ENCODE measurements at places on chromosomes 6 and 20.

DNA sequence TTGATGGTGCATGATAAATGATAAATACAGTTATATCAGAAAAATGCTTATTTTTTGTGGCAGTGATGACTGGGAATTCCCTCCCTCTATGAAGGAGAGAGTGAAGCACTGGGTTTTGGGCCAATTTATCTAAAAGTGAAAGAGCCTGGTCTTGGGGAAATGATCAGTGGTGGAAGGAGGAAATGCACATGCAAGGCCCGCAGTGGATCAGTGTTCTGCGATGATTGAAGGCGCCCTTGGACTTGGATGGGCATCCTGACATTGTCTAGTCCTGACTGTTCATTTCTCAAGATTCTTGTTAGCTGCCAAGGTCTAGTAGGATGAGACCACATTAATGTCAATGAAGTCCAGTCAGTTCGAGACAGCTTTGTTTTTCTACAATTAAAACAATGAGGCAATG is 272.0 kb upstream of the SLC35B3 start:
- DNase-seq, result no peak

GRCh38 chr6:137926207-137926731 is 59.2 kb downstream of the TNFAIP3 start:
- DNase-seq, result no peak

GRCh38 chr6:8904754-8905153 is 469.4 kb upstream of the SLC35B3 start:
- DNase-seq, result no peak

DNA sequence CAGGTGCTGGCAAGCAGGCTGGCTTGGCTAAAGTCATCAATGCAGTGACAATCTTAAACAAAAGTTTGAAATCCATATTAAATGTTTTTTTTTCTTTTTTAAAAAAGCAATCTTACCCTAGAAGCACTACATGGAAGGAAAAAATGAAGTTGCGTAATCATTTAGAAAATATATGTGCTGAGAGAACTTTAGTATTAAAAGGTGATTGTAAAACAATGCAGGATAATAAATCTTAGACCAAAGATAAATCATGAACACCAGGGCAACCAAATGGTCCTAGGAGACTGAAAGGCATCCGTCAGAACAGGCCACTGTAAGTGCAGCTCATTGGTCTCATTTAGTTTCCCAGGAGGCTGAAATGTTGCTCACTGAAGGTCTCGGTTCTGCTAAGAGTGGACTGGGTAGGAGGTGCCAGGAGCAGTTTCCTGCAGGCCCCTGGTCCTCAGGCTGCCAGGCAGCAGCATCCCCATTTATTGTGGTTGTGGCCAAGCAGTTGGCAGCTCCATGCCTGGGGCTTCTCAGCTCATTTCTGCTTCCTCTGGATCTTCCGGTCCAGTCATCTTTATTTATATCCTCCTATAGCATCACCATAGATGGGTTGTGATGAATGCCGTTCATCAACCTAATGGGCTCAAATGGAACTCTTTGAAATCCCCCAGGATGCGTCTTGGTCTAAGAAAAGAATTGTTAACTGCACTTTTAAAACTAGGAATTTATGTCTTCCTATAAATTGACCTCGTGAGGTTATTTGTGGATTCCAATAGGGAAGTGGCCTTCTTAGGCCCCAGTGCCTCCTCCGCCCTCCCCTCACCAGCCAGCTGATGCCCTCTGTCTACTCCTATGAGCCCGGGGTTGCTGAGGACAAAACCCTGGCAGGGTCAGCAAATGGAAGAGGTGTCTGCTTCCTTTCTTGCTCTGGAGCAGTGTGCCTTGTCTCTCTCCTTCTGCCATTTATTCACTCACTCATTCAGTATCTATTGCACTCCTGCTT is 269.0 kb downstream of the UST start:
- DNase-seq, result peak; percentile 56

GRCh38 chr6:90493332-90493731 is 93.5 kb downstream of the MAP3K7 start:
- no peak for DNase-seq

GRCh38 chr20:60569116-60569515 is 610.9 kb downstream of the CDH26 start:
- DNase-seq, result no peak

DNA sequence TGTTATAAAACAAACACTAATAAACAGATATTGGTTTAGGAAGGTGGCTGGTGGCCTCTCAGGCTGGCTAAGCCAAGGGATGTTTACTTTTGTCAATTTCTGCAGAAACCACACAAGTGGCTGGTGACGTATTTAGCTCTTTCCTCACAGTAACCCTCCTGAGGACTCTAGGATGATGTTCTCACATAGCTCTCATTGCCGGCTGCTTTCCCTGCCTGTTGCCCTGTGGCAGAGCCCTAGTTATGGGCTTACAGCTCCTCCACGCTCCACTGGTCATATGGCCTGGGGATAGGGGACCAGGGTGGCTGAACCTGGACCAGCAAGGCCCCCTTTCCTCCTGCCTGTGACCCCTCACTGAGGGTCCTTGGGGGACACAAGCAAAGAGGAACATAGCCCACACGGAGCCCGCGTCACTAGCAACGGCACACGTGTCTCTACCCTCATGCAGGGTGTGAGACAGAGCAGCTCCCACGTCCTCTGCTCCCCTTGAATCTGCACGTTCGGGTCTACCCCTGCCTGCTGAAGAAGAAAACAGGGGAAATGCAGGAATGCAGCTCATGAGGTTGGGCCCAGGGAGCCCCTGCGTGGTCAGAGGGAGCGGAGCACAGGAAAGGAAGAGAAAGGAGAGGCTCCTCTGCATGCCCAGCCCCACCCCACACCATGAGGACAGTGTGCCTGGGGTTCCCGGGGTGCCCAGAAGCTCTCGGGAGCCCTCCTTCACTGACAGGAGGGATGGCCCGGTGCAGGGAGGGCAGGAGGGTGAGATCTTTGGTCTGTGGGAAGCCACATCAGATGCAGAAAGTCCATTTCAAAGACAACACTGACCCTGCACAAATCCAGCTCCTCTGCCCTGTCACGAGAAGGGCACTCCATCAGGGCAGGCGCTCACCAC is 13.9 kb downstream of the RAMACL start:
- no peak for DNase-seq

- DNase-seq, result no peak
Observed at GRCh38 chr6:129488313-129488712, 221.7 kb downstream of the ARHGAP18 start.

DNA sequence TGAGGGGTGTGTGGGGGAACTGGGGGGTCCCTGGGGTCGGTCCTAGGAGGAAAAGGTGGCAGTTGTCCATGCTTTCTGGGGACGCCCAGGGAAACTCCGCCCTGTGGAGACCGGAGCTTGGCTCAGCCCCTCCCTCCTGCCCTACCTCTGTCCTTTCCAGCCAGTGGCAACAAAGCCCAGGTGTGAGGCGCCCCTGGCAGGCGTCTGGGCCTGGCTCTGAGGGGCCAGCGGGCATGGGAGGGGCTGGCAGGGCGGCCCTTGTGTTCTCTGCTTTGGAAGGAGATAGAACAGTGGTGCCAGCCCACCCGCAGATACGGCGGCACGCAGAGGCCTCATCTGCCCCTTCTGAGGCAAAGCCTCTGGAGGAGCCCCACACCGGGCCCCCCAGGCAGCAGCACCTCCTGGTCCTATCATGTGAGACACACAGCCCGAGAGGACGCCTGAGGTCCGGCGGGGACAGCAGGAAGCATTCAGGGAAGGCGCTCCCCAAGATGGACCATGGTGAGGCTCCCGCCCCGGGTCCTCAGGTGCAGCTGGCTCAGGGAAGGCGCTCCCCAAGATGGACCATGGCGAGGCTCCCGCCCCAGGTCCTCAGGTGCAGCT is 47.9 kb downstream of the YTHDF1 start:
- DNase-seq, result no peak

GRCh38 chr6:141359953-141360352 is 772.8 kb upstream of the GJE1 start:
- DNase-seq, result no peak

DNA sequence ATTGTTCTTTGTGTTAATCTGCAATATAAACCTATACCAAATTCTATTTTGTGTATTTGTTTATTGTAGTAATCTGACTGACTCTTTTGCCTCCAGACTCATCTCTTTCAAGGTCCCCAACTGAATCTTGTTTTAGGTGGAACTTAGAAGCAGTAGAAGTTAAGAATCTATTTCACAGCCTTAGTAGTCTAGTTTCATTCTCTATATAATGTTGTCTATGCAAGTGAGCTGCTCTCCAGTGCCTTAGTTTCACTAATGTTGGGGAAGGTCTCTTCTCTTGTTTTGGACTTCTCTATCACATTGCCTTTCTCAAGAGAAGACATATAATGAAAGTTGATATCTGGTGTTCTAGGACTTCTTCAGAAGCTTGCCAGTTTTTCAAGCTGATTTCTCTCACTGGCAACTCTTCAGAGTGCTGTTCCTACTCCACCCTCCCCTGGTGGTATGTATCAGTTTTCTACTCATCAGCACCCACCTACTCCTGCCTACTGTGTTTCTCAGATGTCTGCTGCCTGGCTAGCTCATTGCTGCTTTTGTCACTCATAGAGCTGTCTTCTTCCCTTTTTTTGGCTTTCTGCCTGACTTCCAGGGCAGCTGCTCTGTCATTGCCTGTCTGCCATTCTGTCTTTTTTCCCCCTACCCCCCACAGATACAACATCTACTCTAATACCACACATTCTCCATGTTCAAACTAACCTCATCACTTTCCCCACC is 82.1 kb downstream of the PTPRA start:
- DNase-seq, result peak; percentile 11

DNA sequence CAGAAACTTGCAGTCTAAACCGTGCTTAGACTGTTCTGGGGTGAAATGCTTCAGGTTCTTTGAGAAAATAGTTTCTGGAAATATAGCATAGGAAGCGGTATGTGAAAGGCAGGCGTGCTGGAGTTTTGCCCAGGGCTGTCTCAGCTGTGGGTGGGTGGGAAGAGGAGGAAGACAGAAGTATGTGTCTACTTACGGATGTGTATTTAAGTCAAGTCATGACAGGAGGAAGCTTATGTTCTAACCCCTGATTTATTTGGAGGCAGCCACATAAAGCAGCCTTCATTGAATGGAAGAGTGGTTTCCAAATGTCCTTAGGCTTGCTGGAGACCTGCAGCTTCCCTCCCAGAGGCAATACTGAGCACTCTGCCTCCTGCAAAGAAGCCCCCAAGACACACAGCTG is 345.8 kb upstream of the PRND start:
- DNase-seq, result peak; percentile 62

- no peak for DNase-seq
Observed at GRCh38 chr20:51960047-51960675, 157.8 kb upstream of the SALL4 start.

DNA sequence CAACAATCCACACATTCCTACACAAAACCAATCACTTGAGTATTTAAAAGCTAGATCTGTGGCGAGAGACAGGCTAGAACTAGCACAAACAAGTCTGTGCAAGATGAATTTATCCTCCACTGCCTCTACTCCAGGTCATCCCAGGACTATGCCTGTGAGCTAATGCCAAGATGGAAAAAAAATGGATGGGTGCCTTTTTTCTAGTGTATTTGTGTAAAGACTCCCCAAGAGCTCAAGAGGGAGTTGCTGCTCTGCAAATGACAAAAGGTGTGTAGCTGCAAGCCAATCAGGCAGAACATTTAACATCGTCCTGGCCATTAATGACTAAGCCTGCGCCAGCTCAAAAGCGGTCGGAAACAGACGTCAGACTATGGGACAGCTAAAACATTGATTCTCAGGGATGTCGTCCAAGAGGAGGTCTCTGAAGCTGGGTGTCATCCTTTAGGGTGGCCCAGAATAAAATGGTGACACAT is 21.9 kb downstream of the ATXN1 start:
- no peak for DNase-seq

- no peak for DNase-seq
Observed at GRCh38 chr6:139390447-139390846, 16.0 kb upstream of the CITED2 start.

- no peak for DNase-seq
Observed at GRCh38 chr6:43505718-43506117, 4.4 kb downstream of the LRRC73 start.

- DNase-seq, result no peak
Observed at GRCh38 chr6:93337014-93337413, 82.3 kb downstream of the EPHA7 start.

DNA sequence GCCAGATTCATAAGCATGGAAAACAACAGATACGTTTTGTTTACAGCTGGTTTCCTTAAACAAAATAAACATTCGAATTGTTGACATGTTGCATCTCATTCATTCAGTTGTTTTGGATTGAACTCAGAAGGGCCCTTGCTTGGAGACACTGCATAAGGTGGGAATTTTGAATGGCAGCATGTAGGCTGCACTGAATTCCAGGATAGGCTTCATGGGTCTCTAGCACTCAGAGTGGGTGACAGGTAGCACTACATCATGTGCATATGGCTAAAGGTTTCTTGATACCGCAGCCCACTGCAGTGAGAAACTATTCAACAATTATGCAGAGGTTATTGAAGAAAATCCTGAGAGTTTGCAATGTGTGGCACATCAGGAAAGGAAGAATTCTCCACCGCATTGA is 1.6 kb downstream of the BEND6 start:
- no peak for DNase-seq

DNA sequence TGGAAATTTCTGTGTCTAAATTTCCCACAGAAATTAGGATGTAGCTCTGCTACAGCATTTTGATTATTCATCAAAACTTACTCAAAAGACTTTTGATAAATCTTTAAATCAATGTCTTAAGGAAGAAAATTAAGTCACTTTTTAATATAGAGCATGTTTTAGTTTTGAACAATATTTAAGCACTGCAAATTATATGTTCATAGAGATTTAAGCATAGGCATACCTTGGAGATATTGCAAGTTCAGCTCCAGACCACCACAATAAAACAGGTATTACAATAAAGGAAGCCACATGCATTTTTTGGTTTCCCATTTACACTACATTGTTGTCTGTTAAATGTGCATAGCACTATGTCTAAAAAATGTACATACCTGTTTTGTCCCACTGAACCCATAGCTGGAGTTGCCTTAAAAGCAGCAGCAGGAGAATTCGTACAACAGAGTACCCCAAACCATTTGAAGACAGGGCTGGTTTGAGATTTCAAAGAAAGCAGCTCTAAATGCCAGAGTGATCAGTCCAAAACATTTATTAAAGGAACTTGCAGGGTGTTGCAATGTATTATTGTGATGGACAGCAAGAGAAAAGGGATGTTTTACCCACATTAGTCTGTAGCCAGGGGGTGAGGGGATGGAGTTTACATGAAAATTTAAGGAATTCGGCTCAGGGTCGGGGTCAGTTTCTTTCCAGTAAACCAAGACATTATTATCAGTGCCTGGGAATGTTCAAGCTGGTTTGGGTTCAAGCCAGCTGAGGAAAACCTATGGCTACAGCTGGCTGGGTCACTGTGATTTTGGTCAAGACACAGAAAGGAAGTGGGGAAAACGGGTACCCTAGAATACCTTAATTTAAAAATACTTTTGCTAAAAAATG is 6.3 kb upstream of the LOC128125822 start:
- no peak for DNase-seq

GRCh38 chr20:17872434-17872833 is 96.2 kb downstream of the SNX5 start:
- no peak for DNase-seq

DNA sequence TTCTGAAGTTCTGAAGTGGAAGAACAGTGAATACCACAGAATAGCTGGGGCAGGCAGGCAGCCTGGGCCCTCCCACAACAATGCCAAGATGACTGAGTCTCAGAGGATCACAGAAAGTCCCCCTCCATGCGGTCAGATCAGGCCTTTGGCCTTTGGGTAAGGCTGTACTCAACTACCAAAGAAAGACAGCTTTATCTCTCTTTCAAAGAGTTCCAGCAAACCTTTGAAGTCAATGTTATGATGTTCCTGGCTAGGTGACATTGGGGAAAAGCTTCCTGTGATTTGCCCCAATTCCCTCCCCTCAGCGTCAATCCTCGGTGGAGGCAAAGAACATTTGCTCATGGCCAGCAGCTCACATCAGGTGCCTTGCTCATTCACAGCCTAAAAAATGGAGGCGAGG is 10.7 kb upstream of the FBXO9 start:
- no peak for DNase-seq

Measured in inflammatory macrophage treated with lipopolysaccharide for 1 hour (primary cell).